NCI-H69 (cell line): ENCODE measurements at places on chromosomes 5 and 9.

GRCh38 chr5:147482706-147483180 lies 27.1 kb downstream of the DPYSL3 start:
- peak; percentile 99 for DNase-seq

GRCh38 chr9:2082772-2083171 lies 67.6 kb downstream of the SMARCA2 start:
- DNase-seq: no peak

GRCh38 chr5:136225796-136226195 lies 32.8 kb upstream of the SMIM32 start:
- no peak for DNase-seq

DNA sequence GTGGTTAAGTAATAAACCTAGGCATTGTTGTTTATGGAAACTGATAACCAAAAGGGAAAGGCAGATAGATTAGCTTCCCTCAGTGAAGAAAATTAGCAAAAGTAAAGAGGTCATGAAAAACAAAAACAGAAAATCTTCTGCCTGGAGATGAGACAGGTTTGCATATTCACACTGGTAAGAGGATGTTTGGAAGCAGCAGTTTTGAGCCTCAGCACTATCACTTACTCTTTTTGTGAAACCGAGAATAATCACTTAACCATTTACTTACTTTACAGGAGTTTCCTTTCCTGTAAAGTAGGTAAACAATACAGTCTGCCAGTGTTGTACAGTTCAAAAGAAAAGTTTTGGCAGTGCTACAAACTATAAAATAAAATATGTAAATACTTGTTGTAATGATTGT lies 35.5 kb upstream of the EMB start:
- no peak for DNase-seq

- peak; percentile 13 for DNase-seq
Measured at GRCh38 chr5:149162401-149163084, 21.2 kb downstream of the ABLIM3 start.

GRCh38 chr5:81425569-81425968 lies 31.6 kb upstream of the ACOT12 start:
- DNase-seq: peak; percentile 70

DNA sequence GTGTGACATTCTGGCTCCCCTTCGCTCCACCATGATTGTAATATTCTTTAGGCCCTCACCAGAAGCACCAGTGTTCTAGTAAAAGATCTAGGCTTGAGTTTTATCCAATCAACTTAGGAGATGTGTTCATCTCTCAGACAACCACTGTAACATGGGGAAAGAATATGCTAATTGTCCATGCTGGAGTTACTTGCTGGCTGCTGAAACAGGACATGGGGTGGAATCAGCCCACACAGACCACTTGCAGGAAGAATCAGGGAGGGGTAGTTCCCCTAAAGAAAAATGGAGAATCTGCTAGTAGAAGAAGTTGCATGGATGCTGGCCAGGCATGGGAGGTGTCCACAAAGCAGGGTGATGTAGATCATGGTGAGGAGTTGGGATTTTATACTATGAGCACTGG lies 86.2 kb downstream of the FEM1C start:
- DNase-seq: no peak

GRCh38 chr5:150295741-150296486 lies 6.3 kb upstream of the CAMK2A start:
- DNase-seq: no peak

GRCh38 chr9:133773889-133774655 lies 35.9 kb upstream of the SARDH start:
- DNase-seq: no peak

GRCh38 chr9:104854613-104855012 lies 73.3 kb downstream of the ABCA1 start:
- DNase-seq: peak; percentile 92

- DNase-seq: peak; percentile 99
Measured at GRCh38 chr5:100517301-100517974, 17.7 kb upstream of the FAM174A start.

GRCh38 chr5:94362857-94363256 lies 255.5 kb downstream of the KIAA0825 start:
- peak; percentile 86 for DNase-seq

DNA sequence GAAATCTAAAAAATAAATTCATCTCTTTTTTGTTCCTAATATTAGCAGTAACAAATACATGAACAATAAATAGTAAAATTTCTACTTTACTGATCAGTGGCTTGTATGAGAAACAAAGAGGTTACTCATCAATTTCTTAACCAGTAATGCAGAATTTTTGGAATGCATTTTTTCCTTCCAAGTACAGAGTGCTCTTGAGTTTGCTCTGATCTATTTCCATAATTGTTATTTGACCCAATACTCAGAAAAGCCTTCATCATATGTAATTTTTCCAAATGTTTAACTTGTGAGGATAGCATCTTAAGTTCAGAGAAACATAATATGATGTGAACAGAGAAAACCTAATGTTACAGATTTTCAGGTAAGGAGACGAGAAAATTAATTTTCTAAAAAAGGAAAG lies 47.3 kb downstream of the FBN2 start:
- no peak for DNase-seq

DNA sequence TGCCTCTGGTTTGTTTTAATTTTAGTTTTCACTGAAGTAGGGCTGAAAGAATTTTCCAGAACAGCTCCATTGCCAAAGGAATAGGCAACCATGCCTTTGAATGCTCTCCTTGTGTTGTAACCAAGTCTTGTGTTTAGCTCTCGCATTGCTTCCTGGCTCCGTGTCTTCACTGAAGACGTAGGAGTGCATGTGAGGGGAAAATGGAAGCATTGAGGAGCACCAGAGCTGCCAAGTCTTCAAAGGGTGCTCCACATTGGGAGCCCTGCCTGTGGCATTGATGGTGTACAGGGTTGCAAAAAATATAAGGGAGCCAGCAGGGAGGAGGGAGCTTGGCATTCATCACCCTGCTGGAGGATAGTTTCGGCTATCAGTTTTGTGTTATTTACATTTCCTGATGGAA lies 86.6 kb downstream of the NTRK2 start:
- no peak for DNase-seq

DNA sequence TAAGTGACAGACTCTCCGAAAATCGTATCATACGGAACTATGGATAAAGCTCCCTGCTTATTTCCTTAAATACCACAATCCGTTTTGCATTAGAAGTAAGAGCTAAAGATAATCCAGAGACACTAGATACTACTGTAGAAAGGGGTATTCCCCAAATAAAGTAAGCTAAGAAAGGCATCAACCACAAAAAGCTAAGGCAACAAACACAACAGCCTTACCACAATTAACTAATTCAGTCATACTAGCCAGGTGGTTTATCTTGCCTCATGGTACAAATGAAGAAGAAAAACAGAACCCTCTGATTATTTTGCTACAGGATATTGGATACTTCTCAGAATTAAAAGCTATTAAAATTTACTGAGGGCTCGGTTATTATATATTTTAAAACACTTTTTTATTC lies 14.1 kb downstream of the ERP44 start:
- no peak for DNase-seq

- DNase-seq: peak; percentile 94
Measured at GRCh38 chr5:73214996-73215395, 42.0 kb downstream of the TMEM174 start.
